Stimulated activated CD8-positive, alpha-beta memory T cell treated with anti-CD3 and anti-CD28 coated beads, Interleukin-12 subunit alpha, Interleukin-12 subunit beta, amount 100 ng/mL, for 1 hour (primary cell): ENCODE measurements at places on chromosomes 13 and 19.

DNA sequence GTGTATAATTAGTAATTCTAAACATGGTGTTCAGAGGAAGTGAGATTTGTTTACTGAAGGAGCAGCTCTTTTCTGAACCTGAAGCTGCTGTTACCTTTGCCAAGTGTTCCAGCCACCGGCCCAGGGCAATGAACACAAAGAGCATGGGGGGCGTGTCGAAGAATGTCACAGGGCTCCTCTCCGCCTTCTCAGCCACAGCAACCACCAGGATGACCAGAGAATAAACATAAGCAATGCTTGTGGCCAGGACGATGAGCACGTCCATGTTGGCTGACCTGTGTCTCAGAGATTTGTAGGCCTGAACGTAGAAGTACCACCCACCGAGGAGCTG, 53.1 kb downstream of the ATP7B start:
- DNase-seq, result no peak

GRCh38 chr19:976476-976875, 7.7 kb upstream of the WDR18 start:
- DNase-seq, result no peak

- no peak for DNase-seq
Observed at GRCh38 chr19:40954573-40954972, 36.5 kb upstream of the CYP2B6 start.

DNA sequence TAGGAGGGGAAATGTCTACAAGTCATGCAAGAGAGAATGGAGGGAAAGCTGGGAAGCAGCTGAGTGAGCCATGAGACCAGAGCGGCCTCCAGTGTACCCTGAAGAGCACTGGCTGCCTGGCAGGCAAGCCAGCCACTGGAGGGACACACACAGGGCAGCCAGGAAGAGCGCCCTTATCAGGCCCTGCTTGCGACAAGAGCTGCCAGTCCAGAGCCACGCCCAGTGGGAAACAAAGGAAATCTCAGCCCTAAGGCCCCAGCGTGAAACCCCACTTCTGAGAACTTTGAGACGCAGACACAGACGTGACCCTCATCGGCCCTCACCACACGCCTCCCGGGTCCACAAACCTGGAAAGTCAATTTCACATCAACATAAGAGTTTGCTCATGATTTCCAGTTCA, 105.0 kb downstream of the STK24 start:
- no peak for DNase-seq

GRCh38 chr19:3098515-3099346, 4.6 kb downstream of the GNA11 start:
- DNase-seq, result no peak

- no peak for DNase-seq
Observed at GRCh38 chr13:106527445-106527801, 8.0 kb downstream of the EFNB2 start.

- DNase-seq, result no peak
Observed at GRCh38 chr13:39370048-39370447, 232.9 kb downstream of the LHFPL6 start.

DNA sequence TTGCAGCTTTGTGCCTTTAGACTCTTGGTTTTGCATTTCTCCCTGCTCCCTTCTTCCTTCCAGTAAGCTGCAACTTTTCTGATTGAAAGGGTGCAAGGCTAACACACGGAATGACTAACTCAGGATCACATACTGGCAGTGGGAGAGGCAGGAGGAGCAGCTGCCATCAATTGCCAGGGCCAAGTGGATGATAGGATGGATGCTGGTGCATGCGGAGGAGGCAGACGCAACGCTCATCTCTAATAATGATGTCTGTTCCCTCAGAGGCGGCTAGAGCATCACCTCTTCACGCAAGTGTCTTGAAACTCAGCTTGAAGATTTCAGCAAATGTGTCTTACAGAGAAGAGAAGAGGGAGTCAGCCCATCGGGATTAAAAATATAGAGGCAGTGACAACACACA, 49.5 kb upstream of the TPM4 start:
- DNase-seq, result no peak

- no peak for DNase-seq
Observed at GRCh38 chr13:41443969-41444368, 13.4 kb upstream of the RGCC start.

- DNase-seq, result no peak
Observed at GRCh38 chr19:11088506-11089253, 583 bp upstream of the LDLR start.

- DNase-seq, result no peak
Observed at GRCh38 chr13:72255908-72256307, 388.9 kb upstream of the DACH1 start.

GRCh38 chr13:22152751-22153150, 481.9 kb downstream of the FGF9 start:
- DNase-seq, result no peak

GRCh38 chr19:36060430-36060829, 5.7 kb downstream of the WDR62 start:
- no peak for DNase-seq

- DNase-seq, result no peak
Observed at GRCh38 chr19:58351990-58352755, 1.1 kb downstream of the A1BG start.
